Calu3 (cell line): ENCODE measurements at places on chromosomes 16 and 17.

DNA sequence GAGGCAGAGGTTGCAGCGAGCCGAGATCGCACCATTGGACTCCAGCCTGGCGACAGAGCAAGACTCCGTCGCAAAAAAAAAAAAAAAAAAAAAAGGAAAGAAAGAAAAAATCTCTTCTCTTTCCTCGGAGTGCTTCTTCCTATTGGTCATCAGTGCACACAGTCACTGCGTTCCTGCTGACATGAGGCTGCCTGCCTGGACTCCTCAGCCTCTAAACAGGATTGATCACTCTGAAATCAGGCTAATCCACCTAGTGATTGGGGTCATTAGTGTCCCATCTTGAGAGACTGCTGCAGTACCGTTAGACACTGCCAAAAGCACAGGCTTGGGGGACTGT, 30.8 kb downstream of the PLCD3 start:
- H3K27me3 ChIP-seq, result no peaks in the 10 kb centered on the region
- H3K4me1 ChIP-seq, result peaks cover 1% of the 10 kb centered on the region
- DNase-seq, result no peak
- H3K36me3 ChIP-seq, result peaks cover 90% of the 10 kb centered on the region

DNA sequence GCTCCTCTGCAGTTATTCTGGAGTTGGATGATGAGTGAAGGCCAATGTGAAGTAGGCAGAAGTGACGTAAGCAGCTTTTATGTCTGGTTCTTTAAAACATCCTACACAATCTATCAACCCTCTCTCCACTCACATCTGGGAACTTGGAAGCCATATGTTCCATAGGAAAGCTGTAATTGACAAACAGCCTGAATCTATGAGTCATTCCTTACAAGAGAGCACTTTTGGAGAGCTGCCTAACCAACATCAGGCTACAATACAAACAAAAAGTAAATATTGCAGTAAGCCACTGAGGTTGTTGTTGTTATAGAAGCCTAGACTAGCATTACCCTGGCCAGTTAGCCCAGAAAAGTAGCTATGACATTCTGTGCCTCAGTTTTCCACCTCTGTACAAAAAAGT, 5.9 kb downstream of the CCL7 start:
- no peak overlapping the region for H3K4me3 ChIP-seq
- peaks cover 64% of the 10 kb centered on the region for H3K27me3 ChIP-seq
- H3K4me1 ChIP-seq, result no peaks in the 10 kb centered on the region
- no peak overlapping the region for H3K27ac ChIP-seq

DNA sequence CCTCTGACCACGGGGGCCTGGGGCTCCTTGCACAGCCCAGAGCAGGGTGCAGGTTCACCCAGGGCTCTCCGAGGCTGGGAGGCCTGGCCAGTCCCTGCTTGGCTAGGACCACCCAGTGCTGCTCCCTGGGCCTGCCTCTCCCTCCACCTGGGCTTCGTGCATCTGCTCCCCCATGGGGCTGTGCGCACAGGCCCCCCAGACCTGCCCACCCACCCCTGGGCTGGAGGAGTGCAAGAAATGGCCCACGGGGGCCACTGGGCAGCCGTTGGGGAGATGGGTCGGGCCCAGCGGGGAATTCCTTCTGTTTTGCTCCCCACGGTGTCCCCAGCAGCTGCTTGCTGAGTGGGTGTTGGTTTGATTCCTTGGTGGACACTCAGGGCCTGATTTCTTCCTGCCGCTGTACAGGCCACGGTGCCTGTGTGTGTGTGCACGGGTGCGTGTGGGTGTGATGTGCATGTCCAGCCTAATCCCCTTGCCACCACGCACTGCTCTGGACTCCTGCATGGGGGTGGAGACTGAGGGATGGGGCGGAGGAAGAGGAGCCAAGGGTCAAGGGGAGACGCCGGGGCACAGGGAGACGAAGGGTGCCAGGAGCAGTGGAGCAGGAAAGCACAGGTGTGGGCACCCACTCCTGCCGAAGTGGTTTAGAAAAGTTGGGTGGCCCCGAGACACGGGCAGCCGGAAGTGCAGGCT, 8.5 kb downstream of the PRSS27 start:
- H3K27ac ChIP-seq, result no peak overlapping the region
- peaks cover 14% of the 10 kb centered on the region for H3K4me1 ChIP-seq
- peaks cover 50% of the 10 kb centered on the region for H3K27me3 ChIP-seq
- H3K4me3 ChIP-seq, result peak overlapping the region; percentile 21
- peaks cover 58% of the 10 kb centered on the region for H3K36me3 ChIP-seq

- no peaks in the 10 kb centered on the region for H3K4me1 ChIP-seq
- H3K36me3 ChIP-seq, result peaks cover 56% of the 10 kb centered on the region
- H3K27ac ChIP-seq, result peak overlapping the region; percentile 65
These were observed 14.4 kb downstream of the CDIPT start for GRCh38 chr16:29848420-29849297.

DNA sequence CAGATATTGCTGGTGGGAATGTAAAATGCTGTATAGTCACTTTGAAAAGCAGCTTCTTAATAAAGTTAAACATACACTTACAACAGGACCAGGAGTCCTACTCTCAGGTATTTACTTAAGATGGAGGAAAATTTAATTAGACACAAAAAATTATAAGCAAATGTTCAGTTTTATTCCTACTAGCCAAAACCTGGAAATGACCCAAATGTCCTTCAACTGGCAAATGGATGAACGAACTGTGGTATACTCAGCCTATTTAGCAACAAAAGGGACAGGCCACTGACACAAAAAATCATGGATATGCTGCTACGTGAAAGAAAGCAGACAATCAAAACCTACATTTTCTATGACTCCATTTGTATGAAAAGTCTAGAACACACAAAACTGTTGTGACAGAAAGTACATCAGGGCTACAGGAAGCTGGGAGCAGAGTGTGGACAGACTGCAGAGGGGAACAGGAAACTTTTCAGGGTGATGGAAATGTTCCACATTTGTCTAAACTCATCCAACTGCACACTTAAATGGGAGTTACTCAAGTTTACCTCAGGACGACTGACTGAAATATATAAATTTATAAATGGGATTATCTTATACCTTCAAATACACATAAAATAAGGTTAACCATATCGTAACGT, 49.3 kb upstream of the MNT start:
- no peaks in the 10 kb centered on the region for H3K4me1 ChIP-seq
- no peak overlapping the region for H3K4me3 ChIP-seq
- H3K27me3 ChIP-seq, result no peaks in the 10 kb centered on the region
- no peak overlapping the region for H3K27ac ChIP-seq

DNA sequence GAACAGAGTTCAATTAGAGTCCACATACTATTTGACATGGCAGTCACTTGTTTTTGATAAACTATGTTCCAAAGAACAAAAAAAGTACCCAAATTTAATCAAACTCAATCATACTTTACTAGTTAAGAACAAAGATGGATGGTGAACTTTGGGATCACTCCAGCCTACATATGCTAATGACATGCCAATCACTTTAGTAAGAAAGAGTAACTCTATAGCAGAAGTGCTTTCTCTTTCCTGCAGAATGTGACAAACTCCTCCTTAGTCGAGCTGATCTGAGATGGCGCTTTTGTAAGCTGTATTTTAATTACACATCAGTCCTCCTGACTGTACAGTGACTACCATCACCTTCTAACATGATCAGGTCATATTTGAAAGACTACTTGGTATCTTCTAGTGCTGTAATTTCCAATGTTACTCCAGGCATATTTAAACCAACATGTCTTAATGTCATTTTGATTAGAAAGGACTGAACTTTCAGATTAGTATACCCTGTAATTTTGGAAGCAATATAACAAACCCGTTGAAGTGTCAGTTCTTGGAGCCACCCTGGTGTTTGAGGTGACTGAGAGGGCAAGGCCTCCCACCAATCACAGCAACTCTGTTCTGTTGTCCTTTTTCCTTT, 4.1 kb downstream of the NETO2 start:
- no peak overlapping the region for H3K4me3 ChIP-seq
- H3K27me3 ChIP-seq, result no peaks in the 10 kb centered on the region
- peaks cover 33% of the 10 kb centered on the region for H3K36me3 ChIP-seq

DNA sequence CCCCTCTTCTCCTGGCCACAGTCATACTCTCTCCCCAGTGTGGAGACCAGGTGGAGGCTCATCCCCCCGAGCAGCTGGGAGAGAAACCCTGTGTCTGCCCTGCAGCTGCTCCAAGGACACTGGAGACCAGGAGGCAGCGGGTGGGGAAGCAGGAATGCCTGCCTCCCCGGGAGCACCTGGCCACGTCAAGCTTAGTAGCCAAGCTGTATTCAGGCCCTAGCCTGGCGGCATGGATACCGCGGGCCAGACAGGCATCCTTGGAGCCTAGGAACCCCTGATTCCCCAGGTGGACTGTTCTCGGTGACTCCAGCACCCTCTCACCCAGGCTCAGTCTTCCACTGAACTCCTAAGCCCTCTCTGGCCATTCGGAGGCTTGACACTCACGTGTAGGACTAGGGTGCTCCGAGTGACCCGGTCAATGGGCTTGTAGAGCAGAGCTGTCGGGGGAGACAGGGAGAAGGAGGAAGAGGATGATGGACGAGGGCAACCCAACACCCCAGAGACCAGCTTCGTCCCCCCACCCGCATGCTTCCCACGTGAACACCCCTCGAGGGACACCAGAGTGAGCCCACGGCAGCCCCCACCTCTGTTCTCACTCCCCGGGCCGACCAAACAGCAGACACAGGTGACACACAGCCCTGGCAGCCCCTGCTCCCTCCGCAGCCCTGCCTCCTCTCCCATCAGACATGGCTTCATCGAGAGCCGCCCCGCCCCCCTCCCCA, 76.5 kb downstream of the TIMM22 start:
- peaks cover 38% of the 10 kb centered on the region for H3K36me3 ChIP-seq
- H3K27ac ChIP-seq, result no peak overlapping the region
- H3K4me1 ChIP-seq, result no peaks in the 10 kb centered on the region
- DNase-seq, result no peak
- H3K27me3 ChIP-seq, result no peaks in the 10 kb centered on the region

DNA sequence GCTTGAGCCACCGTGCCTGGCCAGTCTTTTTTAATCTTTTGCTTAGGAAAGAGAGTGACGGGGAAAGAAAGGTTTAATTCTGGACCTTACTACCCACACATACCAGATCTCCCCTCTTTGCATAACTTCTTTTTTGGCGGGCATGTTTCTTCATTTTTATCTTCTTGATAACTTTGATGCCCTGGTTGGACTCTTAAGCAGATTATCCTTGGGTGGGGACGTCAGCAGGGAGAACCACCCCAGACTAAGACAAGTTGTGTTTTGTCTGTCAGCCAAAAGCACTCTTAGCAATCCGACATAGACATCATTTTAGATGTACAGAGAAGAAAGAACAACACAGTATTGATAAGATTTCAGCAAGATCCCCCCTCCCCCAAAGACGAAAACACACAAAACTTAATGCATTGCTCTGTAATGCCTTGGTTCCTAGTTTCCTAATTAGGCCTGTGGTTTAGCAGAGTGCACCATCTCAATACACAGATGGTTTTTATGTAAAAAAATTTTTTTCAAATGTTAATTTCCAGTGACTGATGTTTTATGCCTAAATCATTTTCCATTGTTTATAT, 99.9 kb downstream of the MSI2 start:
- H3K36me3 ChIP-seq, result peaks cover 8% of the 10 kb centered on the region
- H3K4me1 ChIP-seq, result peaks cover 28% of the 10 kb centered on the region
- DNase-seq, result no peak
- peak overlapping the region; percentile 66 for H3K4me3 ChIP-seq
- peak overlapping the region; percentile 83 for H3K27ac ChIP-seq

- H3K27me3 ChIP-seq, result peaks cover 82% of the 10 kb centered on the region
- no peaks in the 10 kb centered on the region for H3K4me1 ChIP-seq
- no peak overlapping the region for H3K27ac ChIP-seq
These were observed 4.7 kb upstream of the PRR29 start for GRCh38 chr17:63993368-63993985.

DNA sequence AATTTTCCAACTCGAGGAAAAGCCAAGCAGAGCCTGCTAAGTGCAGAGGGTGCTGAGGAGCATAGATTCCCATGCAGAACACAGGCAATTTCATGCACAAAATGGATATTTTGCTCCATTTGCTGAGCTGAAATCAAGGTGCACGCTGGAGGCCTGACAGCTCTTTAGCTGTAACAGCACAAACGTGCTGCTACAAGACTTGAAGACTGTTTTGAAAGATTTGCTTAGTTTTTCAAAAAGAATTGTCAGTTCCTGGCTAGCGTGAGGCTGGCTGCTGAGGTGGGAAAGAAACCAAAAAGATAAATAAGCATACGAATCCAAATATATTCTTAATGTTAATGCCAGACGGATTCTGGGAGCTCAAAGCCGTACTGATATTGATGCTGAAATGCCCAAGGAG, 309.0 kb upstream of the MAF start:
- no peak overlapping the region for H3K27ac ChIP-seq
- no peak overlapping the region for H3K4me3 ChIP-seq
- H3K36me3 ChIP-seq, result no peaks in the 10 kb centered on the region
- no peak for DNase-seq

GRCh38 chr17:79948406-79948944, 87.2 kb downstream of the TBC1D16 start:
- H3K4me3 ChIP-seq, result no peak overlapping the region
- H3K4me1 ChIP-seq, result no peaks in the 10 kb centered on the region
- DNase-seq, result no peak

DNA sequence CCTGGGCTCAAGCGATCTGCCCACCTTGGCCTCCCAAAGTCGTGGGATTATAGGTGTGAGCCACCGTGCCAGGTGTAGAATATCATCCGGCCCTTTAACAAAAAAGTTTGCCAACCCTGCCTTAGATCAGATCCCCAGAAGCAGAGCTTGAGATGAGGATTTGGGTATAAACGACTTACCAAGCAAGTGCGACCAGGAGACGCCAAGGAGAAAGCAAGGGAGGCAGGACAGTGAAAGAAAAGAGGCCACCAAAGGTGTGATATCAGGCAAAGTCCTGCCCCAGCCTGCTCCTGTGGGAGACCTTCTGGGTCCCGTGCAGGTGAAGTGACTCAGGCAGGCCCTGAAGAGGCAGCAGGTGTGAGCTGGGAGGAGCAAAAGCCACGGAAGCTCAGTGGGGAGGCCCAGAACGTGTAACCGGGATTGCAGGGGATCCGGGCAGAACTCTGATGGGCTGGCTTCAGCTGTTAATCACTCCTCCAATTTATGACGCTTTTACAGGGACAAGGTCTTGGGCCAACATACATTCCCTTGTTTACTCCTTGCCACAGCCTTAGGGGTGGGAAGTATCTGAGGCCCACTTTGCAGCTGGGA, 14.1 kb upstream of the CALB2 start:
- no peaks in the 10 kb centered on the region for H3K36me3 ChIP-seq
- DNase-seq, result no peak
- no peaks in the 10 kb centered on the region for H3K27me3 ChIP-seq
- no peak overlapping the region for H3K4me3 ChIP-seq
- peaks cover 18% of the 10 kb centered on the region for H3K4me1 ChIP-seq

DNA sequence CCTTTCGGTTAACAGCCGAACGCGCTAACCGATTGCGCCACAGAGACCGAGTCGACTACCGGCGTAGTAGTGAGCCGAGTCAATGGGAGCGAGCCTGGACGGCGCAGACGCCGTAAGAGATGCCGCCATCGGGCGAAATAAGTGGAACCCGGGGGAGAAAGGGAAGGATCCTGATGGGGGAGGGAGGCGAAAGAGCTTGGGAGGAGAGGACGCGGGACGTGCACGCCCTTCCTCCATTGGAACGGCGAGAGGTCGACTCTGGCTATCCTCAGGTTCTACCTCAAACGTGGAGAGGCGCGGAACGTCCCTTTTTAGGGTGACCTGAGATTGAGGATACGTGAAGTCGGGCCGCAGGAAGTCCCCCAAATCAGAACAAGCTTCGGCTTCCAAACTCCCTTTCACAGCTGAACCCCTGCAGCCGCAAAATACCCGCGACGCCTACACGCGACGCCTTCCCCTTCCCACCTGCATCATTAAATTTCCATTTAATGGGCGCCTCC, 683 bp upstream of the PSMB3 start:
- peaks cover 30% of the 10 kb centered on the region for H3K4me1 ChIP-seq
- no peaks in the 10 kb centered on the region for H3K27me3 ChIP-seq
- peaks cover 92% of the 10 kb centered on the region for H3K36me3 ChIP-seq
- H3K27ac ChIP-seq, result peak overlapping the region; percentile 85
- H3K4me3 ChIP-seq, result peak overlapping the region; percentile 78
- peak; percentile 99 for DNase-seq
